ENCODE measurements at places on chromosomes 1 and 21.

GRCh38 chr1:1000357-1001056 lies 610 bp upstream of the HES4 start:
- DNase-seq: no peak

GRCh38 chr1:15923241-15923640 lies 52.7 kb downstream of the ZBTB17 start:
- no peak for DNase-seq

DNA sequence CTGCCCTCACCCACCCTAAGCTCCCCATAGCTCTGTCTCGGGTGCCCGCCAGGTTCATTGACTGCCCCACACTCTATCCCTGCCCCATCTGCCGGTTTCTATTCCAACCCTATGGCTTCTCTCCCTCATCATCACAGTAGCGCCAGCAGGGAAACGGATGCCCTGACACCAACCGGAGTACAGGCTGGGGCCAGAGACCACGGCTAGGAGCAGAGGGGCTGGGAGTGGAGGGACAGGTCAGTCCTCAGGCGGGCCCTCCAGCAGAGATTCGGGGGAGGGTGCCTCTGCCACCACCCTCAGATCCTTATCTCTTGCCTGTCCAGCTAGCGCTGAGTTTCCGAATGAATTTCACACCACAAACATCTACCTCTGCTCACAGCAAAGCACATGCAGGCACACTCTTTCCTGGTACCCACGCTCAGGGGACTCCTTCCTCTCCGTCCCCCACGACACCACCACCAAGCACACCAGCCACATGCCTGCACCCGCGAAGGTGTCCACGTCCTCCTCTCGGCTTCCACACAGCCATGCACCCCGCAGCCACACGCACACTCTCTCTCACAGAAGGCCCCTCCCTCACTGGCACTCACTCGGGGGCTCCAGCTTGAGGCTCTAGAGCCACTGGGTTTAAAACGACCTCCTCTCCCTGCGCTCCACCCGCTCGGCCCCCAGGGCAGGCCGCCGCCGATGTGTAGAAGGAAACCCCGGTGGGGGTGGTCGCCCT lies 7.2 kb downstream of the TAL1 start:
- no peak for DNase-seq

DNA sequence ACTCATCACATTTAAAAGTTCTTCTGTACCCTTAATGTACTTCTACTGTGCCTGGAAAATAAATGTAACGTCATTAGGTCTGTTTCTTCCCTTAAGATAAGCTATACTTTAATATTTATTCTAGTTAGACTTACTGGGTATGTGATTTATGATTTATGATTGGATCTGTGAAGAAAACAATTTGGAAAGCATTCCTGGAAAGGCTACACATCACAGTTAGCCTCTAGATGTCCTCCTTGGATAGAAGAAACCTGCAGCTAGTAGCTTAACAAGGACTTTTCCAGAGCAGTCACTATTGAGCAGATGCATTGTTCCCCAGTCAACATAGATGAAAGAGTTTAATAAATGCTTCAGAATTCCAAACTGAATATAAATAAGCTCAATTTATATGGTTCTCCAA lies 22.2 kb upstream of the ABL2 start:
- no peak for DNase-seq

GRCh38 chr1:200121421-200121820 lies 93.9 kb downstream of the NR5A2 start:
- no peak for DNase-seq

DNA sequence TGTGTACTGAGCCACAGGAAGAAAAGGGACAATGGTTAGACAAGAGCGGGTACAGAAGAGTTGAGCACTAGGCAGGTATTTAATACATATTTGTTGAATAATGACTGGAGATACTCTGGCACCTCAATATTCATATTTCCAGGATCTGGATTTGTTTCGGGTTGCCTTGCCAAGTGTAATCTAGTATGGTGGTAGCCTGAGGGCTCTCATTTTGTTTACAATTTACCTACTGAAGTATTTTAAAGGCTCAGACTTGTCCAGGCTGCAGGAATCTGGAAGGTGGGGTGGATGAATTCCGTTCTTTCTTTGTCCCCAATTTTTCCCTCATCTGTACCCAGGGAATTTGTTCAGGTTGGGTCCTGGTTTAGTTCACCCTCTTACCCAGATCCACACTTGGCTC lies 95.0 kb downstream of the CACHD1 start:
- DNase-seq: no peak

DNA sequence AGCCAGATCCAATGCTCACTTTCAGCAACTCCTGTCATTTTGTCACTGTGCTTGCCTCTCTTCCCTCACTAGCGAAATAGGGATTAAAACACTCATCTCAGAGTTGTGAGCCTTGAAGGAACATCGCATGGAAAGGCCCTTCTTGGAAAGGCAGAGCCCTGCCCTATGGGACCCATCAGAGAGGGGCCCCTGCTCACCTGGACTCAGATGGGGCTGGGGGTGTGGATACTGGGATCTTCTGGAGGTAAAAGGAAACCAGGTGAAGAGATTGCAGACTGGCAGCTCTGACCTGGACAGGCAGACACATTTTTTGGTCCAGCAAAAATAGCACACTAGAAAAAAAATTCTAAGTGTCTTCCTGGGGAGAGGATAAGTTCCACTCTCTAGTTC lies 54.2 kb upstream of the EPS8L3 start:
- no peak for DNase-seq

DNA sequence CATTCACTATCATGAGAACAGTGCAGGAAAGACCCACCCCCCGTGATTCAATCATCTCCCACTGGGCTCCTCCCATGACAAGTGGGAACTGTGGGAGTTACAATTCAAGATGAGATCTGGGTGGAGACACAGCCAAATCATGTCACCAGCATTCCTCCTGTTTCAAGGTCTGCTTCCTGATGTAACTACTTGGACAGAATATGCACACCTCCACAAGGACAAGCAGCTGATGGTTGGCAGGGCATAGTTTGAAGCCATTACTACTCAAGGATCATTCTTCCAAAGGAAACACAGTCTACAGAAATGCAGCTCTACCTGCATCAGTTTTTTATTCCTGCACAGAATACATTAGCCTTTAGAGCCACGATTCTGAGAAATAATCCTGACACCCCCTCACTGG lies 28.5 kb upstream of the RNF2 start:
- DNase-seq: no peak

- DNase-seq: no peak
These were observed 15.5 kb upstream of the AHCTF1 start for GRCh38 chr1:246947255-246947654.

- DNase-seq: no peak
These were observed 633 bp upstream of the ETNK2 start for GRCh38 chr1:204152310-204153044.

DNA sequence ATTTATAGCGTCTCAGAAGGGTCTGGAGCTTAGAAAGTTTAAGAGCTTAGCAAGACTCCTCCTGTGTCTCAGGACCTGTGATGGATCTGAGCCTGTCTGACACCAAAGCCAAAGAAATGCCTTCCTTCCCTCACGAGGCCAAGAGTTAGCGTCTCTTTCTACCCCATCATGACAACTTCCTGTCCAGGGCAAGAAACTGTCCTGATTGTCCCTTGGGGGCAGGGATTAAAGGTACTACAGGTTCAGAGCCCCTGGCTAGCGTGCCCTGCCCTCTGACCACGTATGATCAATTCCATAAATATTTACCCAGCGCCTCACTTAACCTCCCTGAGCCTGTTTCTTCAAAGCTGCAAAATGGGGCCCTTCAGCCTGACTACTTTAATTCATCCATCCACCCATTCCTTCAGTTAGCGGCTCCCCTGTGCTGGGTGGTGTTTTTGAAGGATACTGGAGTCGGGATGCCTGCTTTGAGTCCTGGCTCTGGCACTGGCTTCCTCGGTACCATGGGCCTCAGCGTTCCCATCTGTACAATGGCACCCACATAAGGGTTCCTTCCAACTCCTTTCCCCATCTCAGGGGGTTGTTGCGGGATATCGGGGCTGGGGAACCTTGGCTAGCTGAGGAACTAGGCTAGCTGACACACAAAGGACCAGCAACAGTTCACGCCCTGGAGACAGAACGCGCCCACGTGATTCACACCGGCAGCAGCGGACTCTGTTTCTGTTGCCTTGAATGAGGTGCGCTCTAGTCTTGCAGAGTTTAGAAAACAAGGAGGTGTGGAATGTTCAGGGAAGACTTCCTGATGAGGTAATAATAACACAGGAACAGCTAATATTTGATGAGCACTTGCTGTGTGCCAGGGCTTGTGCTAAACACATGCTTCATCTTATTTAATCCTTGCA lies 23.0 kb upstream of the EPHA2 start:
- DNase-seq: no peak

DNA sequence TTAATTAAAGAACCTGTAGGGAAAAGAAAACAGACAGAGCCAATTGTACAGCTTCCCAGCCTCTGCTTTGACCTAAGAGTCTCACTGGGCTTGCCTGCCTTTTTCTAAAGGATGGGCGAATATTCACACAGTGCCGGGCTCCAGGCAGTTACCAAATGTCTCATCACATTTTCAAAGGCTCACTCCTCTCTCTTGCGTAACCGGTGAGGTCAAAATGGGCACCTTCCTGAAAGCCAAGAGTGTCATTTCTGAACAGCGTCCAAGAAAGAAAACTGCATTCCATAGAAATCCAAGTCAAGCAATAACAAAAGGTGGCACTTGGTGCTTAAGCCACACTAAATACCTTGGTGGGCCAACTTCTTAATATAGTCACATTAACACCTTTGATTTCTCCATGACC lies 710 bp upstream of the PALMD start:
- DNase-seq: no peak

DNA sequence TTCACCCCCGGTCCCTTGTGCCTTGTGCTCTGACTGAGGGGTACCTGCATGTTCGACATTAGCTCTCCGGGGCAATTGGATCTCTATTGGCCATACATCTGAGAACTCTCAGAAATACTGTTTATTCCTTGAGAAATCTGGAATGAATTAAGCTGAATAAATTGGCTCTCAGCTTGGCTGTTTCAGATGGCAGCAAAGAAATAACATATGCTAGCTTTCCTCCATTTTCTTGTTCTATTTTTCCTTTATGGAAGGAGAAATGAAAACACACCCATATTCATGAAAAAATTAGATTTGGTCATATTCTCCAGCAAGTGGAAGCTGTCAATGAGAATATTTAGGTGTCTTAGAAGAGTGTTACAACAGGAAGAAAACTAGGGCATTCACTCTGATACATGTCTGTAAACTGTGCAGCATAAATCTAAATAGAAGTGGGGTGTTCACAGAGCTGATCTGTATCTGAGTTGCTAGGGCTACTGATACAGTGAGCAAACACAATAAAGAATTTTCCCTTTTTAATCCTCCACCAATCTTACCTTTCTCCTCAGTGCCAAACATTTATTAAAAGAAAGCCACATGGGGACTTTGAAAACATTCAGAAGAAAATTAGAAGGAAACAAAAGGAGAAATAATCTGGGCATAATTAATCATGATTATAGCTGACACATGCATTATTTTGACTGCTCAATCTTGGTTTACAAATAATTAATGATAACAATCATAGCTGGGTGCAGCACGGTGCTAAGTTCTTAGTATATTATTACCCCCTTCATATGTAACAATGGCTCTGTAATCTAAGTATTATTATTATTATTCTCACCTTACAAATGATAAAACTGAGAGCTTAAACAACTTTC lies 671.9 kb upstream of the USP24 start:
- no peak for DNase-seq

DNA sequence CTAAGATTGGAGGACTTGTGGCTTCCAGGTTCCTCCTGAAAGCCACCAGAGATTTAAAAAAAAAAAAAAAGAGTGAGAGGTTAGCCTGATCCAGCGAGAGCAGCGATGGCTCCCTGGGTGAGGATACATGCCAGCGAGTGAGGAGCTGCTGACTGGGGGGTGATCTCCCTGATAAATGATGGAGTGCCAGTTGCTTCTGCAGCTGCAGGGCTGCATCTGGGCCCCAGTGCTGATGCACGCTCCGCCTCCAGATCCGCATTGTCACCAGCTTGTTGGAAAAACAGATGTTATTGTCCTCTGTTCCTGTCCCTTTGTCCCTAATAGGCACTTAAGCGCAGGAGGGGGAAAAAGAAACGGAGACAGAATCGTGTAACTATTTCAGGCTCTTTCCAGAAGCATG lies 28.6 kb downstream of the UBIAD1 start:
- DNase-seq: no peak

DNA sequence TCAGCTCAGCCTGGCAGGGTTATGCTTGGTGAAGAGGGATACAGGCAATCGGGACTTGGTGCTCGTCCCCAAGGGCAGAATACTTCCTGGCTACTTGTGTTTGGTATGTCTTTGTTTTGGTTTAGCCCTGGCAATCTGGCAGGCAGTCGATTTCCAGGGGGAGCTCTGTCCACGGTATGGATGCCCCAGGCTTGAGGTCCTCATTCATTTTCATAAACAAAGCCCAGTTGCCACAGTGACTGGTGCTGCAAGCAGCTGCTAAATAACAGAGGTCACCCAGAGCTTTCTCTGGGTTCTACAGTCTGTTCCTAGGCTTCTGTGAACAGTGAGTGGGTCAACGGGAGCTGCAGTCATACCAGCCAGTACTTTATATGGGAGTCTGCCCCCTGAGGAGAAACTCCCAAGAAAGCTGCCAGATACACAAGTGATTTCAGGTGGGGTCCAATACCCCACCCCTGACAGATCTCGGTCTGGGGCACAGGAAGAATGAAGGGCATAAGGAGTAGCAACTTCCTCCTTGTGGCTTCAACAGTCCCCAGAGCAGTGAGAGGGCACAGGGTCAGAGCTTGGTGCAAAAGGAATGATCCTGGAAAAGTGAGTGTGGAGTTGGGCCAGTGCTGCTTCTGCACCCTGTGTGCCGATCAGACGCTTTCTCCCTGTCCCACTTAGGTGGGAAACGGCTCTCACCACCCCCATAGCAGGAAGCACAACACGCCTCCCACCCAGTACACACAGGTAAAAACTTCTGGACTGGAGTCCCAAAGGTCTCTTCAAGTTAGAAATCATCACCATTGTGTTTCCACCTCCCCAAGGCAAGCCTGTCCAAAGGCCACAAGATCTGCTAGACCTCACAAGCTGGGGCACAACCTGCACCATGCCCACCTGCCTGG lies 55.5 kb downstream of the TGFBR3 start:
- DNase-seq: no peak

DNA sequence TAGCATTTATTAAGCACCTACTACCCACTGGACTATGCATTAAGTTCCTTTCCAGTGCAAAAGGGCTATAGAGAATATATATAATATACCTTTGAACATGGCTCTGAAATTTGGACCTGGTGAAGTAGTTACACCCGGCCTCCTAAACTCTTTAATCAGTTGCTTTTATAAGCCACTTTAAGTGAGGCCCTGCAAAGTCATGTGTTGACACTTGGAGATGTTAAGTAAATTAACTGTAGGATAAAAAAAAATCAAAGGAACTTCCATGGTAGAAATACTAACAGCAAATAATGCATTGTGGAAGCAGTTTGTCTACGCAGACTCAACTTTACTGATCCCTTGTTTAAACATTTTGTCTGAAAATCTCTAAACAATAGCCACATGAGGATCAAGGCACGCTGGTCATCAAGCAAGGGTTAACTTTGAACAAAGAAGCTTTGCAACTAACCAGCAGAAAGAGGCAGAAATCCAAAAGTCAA lies 283.9 kb downstream of the VAV3 start:
- no peak for DNase-seq

DNA sequence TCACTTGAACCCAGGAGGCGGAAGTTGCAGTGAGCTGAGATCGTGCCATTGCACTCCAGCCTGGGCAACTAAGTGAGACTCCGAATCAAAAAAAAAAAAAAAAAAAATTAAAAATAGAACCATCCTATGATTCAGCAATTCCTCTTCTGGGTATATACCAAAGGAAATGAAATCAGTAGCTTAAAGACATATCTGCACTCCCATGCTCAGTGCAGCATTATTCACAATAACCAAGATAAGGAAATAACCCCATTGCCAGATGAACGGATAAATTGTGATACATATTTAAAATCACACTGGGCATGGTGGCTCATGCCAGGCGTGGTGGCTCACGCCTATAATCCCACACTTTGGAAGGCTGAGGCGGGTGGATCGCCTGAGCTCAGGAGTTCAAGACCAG lies 23.8 kb downstream of the ALDH9A1 start:
- DNase-seq: no peak

Data from stimulated activated CD4-positive, alpha-beta T cell treated with anti-CD3 and anti-CD28 coated beads, Interleukin-15, amount 100 ng/mL, for 48 hours (primary cell).